Inflammatory macrophage (primary cell): ENCODE measurements at places on chromosomes 4 and X.

DNA sequence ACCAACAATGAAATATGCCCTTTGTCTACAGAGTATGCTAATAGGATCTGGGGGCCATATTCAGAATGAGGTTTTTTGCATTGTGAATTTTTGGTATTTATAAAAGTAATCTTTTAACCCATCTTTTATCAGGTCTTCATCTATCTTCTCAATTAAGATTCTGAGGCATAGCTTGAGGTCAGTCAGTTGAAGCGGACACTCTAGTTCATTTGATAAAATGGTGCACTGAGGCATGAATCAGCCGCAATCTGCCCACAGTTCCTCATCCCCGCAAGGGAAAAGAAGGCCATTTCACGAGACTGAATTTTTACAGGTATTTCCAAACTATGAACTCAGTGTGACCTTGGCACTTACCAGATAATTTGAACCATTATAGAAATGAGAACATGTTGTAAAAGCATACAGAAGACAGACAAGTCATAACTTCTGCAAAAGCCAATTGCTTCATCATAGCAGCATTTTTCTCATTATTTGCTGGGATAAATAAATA is 19.3 kb upstream of the VCX2 start:
- DNase-seq = no peak

DNA sequence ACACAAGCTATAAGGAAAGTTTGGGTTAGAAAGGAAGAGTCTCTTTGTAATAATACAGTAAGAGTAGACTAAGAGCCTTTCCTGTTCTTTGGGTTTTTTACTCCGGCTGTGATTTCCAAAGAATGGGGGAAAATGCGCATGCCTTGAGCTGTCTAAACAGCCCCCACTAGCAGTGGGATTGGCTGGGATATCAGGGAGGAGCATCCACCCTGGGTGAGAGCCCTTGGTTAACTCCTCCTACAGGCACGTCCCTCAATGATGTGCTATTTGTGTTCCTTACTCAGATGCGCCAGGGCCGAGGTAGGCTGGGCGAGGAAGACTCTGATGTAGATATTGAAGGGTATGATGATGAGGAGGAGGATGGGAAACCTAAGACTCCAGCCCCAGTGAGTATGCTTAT is 74.0 kb upstream of the OGT start:
- DNase-seq = no peak

DNA sequence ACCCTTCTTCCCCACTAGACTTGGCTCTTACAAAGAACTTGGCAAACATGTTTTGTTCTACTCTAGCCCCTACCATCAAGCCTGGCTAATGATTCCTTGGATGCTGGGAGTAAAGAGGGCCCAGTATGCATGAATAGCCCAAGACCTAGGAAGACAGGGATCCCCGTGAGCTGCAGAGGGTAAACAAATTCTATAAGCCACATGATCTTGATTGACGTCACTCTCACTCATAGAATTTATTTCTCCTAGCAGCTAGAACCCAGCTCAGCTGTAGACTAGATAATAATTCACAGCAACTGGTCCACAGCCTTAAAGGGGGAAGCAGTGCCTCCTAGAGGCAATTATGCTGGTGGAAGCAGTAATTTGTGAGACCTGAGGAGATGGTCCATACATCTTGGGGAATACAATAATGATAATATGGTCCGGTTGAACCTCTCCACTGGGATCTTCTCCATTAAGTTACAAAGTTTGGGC is 16.1 kb upstream of the USO1 start:
- peak; percentile 55 for DNase-seq

GRCh38 chrX:39398963-39399261 is 597.7 kb downstream of the MID1IP1 start:
- DNase-seq = no peak

DNA sequence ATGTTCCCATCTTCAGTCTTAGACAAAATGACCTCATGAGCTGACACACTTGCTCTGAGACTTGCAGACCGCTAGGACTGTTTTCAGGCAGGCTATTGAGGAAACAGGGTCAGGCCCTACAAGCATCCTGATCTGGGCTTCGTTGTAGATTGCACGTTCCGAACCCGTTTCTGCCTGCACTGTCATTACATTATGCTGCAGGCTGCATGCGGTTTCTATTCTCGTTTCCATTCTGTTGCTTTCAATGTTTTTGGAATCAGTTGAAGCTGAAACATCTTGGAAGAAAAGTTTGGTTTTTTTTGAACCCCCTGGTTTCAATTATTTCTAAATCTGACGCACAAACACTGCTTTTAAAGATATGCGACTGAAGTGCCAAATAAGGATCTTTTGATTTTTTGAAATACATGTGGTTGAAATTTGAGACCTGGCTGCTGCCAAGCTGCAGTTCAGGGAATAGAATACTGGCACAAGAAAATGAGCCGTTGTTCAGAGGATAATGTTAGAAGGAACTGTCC is 716.1 kb upstream of the INTU start:
- no peak for DNase-seq

GRCh38 chr4:71608678-71609071 is 175.2 kb downstream of the GC start:
- no peak for DNase-seq

DNA sequence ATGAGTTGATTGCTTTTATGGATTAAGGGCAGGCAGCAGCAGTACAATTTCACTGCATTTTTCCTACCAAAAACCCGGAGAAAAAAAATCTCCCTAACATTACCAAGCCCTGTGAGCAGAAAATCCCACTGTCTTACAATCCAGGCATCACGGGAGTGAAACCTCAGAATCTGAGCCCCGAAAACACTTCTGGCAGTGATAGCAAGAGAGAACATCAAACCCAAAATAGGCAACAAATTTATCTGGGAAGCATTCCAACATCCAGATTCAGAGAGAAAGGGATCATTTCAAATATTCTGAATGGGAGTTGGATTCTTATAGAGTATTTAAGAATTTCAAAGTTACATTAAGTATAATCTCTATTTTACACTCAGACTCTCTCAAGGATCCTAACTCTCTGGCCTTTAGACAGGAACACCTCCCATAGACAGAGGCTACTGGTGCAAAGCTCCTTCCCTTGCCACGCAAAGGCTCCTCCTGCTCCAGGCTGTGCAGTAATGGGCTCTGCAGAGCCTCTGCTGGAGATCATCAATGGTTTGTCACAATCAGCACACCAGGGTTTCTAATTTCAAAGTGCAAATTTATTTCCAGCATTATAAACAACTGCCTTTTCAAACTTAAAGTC is 256.9 kb downstream of the PARM1 start:
- DNase-seq = no peak

- DNase-seq = peak; percentile 62
These were observed 228.0 kb downstream of the PALLD start for GRCh38 chr4:168724686-168725411.

DNA sequence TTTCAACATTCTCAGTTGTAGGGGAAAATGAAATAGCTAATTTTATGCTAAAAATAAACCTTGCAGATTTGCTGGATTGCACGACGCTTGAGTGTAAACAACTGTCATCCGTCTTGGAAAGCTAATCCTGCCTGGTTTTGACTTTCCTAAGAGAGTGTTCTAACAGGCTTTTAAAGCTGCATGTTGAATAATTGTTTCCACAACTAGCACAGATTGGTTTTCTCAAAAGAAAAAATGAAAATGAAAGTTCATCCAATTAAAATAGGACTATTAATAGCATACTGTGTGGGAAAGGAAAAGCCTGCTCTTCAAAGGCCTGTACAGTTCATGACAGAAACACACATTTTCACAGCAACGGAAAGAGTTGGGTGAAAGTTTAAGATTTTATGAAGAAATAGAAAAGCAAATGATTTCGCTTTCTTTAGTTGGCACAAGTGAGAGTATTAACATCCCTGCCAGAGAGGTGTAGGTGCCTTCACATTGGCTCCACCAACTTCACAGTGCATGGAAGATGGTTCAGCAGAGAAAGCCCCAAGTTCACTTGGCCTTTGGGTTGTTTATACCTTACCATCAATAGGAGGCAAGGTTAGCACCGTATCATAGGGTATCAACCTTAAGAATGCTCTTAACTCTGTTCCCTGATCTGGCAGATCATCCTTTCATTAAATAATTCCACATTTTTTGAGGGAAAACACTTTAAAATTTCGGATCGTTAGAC is 140.0 kb upstream of the GUCY1A1 start:
- DNase-seq = no peak

GRCh38 chr4:687971-688853 is 739 bp downstream of the SLC49A3 start:
- no peak for DNase-seq

GRCh38 chr4:59814402-59815010 is 1385.6 kb upstream of the ADGRL3 start:
- no peak for DNase-seq

GRCh38 chr4:108777388-108777787 is 14.5 kb upstream of the ETNPPL start:
- DNase-seq = no peak

GRCh38 chrX:134798472-134798871 is 140.2 kb upstream of the PLAC1 start:
- DNase-seq = no peak

DNA sequence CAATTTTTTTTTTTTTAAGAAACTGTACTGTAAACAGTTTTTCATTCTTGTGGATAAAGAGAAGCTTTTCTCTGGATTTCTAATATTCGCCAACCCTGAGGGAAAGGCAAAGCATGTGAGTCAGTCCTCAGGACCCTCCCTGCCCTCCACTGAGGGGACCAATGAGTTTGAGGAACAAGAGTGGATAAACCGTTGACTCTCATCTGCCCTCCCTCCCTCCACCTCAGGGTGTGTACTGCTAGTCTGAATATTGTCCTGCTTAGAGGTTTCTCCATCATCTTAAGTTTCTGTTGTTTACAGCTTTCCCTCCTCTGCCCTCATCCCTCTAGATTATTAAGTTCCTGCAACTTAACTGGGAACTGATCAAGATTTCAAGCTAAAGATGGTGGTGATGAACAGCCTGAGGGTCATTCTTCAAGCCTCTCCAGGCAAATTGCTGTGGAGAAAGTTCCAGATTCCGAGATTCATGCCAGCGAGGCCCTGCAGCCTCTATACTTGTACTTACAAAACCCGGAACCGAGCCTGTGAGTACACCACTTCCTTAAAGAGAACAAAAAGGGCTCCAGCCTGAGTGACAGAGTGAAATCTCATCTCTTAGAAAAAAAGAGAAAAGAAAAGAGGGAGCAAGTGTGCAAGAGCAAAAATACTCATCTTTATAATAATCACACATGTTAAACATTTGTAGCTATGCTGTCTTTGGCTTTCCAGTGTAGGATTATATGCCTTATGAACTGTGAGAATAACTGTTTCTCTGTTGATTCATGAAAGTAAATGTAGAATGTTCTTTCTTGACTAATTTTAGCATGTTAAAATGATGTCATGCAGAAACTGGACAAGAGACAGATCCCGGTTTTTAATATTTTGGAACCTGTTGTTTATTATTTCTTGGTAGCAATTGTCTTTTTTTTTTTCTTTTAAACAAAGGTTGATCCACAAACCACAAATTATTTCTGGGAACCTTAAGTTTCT is 11.9 kb downstream of the CA5B start:
- peak; percentile 37 for DNase-seq

GRCh38 chr4:171279131-171279530 is 534.1 kb upstream of the GALNTL6 start:
- no peak for DNase-seq

GRCh38 chr4:112647785-112648184 is 10.8 kb downstream of the LARP7 start:
- peak; percentile 5 for DNase-seq

DNA sequence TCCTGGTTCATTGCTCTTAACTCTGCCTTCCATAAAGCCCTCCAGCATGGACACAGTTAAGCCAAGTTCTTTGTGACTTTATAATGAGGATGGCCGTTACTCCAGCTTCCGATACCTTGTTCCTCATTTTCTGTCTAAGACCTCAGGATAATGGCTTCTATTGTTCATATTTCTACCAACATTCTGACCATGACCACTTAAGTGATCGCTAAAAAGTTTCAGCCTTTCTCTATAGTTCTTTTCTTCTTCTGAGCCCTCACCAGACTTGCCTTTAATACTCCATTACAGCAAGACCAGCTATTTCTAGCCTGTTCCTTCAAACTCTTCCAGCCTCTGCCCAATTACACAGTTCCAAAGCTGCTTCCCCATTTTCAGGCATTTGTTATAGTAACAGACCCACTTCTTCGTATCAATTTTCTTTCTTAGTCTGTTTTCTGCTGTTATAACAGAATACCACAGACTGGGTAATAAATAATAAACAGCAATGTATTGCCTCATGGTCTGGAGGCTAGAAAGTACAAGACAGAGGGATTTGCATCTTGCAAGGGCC is 12.3 kb downstream of the RNF175 start:
- peak; percentile 50 for DNase-seq

DNA sequence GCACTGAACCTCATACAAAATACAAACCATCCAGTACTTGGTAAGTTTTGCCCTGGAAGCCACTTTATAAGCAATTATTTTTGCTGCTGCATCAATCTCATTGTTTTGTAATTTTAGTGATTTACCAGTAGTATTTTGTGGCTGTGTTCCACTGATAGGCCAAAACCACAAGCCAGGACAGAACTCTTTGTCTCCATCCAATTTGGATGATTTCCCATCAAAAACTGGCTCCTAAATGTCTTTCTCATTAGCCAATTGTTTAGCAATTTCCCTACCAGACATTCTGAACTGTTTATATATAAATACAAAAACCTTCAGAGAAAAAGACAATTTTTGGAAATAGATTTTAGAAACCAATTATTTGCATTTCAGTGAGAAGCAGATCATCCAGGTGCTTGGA is 4.4 kb downstream of the GSPT2 start:
- no peak for DNase-seq
